ENCODE measurements at places on chromosomes 12 and 14. TPM values are rescaled to one million over a fixed set of nuclear protein-coding genes. Genes with fewer than 3 reads are reported as not detected.

DNA sequence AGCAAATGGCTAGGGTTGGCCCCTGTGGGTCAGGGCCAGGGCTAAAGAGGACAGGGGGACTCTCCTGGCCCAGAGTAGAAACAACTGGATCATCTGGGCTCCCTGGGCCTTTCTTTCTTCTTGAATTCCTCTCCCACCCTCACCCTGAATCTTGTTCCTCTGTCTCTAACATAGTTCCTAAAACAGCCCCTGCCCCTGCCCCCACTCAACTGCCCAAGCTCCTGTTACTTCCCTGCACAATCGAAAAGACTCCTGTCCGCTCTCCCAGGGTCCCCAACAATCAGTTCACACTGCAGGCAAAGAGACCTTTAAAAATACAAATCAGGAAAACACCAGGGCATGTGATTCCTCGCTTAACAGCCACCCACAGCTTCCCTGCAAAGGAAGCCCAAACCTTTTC is 18.0 kb upstream of the ANKRD33 start:
- H3K4me3 ChIP-seq = no peak overlapping the region
- peaks cover 42% of the 10 kb centered on the region for H3K27me3 ChIP-seq
- H3K36me3 ChIP-seq = no peaks in the 10 kb centered on the region
- DNase-seq = peak; percentile 26

DNA sequence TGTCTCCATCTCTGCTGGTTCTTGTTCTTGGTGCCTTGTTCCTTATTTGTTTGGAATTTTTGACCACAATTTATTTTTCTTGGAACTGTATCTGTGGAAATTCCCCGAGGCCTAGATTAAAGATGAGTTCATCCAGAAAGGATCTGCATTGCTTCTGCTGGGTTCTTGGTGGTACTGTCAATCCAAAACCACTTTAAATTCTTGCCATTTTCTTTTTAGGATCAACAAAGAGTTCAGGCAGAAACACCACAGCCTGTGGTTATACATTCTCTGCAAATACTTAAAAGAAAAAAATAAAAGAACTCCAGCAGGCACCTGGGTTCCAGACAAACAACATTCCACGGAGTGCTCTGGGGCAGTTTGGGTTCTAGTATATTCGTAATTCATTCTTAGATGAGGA is 6.0 kb upstream of the VAMP1 start:
- no peaks in the 10 kb centered on the region for H3K27me3 ChIP-seq
- DNase-seq = no peak
- no peak overlapping the region for H3K4me3 ChIP-seq
- no peaks in the 10 kb centered on the region for H3K36me3 ChIP-seq
- H3K4me1 ChIP-seq = peaks cover 8% of the 10 kb centered on the region
- peak overlapping the region; percentile 24 for H3K27ac ChIP-seq

SDSL gene
- 10.7 TPM for total RNA-seq

CCDC60 gene
- not detected for total RNA-seq

DNA sequence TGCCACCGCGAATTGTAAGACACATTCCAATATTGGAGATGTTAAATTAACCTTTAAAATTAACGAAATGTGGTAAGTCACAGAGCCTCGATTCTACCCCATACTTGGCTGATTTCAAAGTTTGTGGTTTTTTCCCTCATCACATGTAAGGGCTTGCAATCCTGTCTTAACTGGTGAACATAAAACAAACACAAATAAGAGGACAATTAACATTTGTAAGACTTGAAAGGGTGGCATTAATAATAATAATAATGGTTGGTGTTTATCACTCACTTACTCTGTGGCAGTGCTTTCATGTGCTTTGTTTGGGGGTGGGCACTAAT is 26.6 kb downstream of the PPFIBP1 start:
- no peak for DNase-seq
- H3K4me1 ChIP-seq = peaks cover 40% of the 10 kb centered on the region
- peak overlapping the region; percentile 48 for H3K27ac ChIP-seq
- no peaks in the 10 kb centered on the region for H3K36me3 ChIP-seq

LHX5 gene
- total RNA-seq = not detected

GRCh38 chr12:85588221-85588620 is 248.0 kb downstream of the RASSF9 start:
- no peak overlapping the region for H3K4me3 ChIP-seq
- no peaks in the 10 kb centered on the region for H3K4me1 ChIP-seq
- no peaks in the 10 kb centered on the region for H3K36me3 ChIP-seq
- H3K27ac ChIP-seq = no peak overlapping the region

DNA sequence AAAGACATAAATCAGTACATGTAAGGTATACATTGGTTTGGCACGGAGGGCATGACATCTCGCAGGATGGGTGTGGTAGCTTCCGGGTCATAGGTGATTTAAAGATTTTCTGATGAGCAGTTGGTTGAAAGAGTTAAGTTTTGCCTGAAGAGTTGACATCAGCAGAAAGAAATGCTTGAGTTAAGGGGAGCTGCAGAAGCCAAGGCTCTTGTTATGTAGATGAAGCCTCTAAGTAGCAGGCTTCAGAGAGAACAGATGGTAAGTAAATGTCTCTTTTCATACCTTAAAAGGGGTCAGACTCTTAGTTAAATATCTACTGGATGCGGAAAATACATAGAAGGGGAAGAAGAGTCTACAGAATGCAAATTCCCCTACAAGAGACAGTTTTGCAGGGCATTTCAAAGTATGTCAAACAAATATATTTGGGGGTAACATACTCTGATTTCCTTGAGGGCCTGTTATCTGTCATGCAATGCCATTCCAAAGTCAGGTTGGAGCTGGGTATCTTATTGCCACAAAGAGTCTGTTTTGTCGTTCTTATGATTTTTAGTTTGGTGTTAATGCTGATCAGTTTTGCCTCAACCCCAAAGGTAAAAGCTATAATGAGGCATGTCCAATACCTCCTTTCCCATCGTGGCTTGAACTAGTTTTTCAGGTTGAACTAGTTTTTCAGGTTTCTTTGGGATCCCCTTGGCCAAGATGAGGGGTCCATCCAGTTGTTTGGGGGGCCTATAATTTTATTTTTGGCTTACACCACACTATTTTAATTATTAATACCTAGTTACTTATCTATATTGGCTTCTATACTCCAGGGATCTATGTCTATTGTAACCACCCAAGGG is 67.0 kb downstream of the PTHLH start:
- no peaks in the 10 kb centered on the region for H3K4me1 ChIP-seq
- no peak overlapping the region for H3K4me3 ChIP-seq
- no peaks in the 10 kb centered on the region for H3K36me3 ChIP-seq
- H3K27me3 ChIP-seq = no peaks in the 10 kb centered on the region
- DNase-seq = no peak

DNA sequence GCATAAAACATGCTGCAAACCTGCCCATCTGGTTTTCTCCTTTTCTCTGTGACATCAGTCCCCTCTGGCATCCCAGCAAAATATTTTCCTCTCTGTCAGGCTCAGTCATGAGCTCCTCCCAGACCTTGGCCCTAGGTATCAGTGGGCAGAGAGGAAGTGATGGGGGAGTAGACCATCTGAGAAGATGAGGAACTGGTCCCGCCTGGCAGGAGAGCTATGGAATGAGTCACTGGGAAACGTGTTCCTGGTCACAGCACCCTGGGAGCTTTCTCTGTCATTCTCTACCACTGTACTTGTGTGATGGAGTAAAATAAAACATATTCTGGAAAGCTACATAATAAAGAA is 5.0 kb upstream of the SRSF9 start:
- no peaks in the 10 kb centered on the region for H3K27me3 ChIP-seq
- DNase-seq = no peak
- H3K27ac ChIP-seq = no peak overlapping the region
- no peaks in the 10 kb centered on the region for H3K36me3 ChIP-seq

CCDC38 gene
- not detected for total RNA-seq

NOXRED1 gene
- 0.55 TPM for total RNA-seq

FMNL3 gene
- 40.3 TPM for total RNA-seq

DNA sequence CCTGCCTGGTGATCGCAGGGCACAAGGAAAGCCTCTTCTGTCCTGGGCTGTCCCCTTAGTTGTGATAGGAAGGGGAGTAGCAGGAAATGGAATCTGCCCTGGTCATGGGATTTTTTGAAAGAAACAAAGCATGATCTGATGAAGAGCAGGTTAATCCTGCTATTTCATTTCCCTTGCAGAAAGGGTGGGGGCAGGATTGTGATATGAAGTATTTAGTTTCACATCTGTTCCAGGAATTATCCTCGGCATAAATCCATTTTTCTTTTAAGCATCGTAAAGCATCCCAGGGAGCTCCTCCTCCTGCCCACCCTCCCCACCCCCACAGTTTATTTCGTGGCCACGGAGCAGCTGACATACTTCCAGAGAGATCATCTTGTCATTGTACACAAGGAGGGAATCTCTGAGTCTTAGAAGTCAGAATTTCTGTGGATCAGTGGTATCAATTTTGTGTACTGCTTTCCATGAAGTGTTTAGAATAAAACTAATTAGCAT is 53.1 kb downstream of the TGFB3 start:
- no peaks in the 10 kb centered on the region for H3K36me3 ChIP-seq
- no peaks in the 10 kb centered on the region for H3K4me1 ChIP-seq
- H3K27me3 ChIP-seq = no peaks in the 10 kb centered on the region
- DNase-seq = no peak
- no peak overlapping the region for H3K4me3 ChIP-seq

TAS2R8 gene
- total RNA-seq = not detected

KCNC2 gene
- total RNA-seq = not detected

DNA sequence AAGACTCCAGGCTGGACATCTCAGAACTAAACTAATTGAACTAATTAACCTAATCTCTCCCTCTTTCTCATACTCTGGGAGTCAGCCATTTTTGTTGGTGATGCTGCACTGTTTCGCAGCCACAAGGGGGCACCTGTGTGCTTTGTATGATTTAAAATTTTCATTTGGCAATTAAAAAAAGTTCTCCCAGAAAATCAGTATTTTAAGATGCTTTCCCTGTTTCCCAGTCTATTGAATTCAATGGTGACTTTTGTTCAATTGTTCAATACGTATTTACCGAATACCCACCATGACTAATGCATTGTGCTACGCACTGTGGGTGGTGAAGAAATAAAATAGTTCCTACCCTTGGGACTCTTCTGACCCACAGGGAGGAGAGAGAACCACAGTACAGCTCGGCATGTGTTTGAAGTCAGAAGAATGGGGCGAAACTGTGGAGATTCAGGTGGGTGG is 63.7 kb downstream of the ZNF664 start:
- H3K4me1 ChIP-seq = no peaks in the 10 kb centered on the region
- no peaks in the 10 kb centered on the region for H3K36me3 ChIP-seq
- H3K27ac ChIP-seq = no peak overlapping the region
- no peaks in the 10 kb centered on the region for H3K27me3 ChIP-seq
- DNase-seq = no peak

DNA sequence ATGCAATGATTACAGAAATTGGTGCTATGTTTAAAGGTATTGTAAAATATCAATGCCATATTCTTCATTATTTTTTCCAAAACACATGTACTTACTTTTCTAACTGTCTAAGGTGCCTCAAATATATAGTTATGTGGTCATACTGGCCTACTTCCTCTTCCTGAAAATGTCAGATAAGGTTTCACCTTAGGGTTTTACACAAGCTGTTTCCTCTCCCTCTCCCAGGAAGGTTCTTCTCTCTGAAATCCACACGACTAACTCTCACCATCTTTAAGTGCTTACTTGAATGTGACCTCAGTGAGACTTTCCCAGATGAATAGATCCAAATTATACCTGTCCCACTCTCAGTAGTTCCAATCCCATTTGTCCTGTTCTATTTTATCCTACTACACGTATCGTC is 11.6 kb upstream of the CLEC4D start:
- no peaks in the 10 kb centered on the region for H3K4me1 ChIP-seq
- H3K4me3 ChIP-seq = no peak overlapping the region
- no peak for DNase-seq
- H3K27ac ChIP-seq = no peak overlapping the region
- H3K36me3 ChIP-seq = no peaks in the 10 kb centered on the region
- peaks cover 7% of the 10 kb centered on the region for H3K27me3 ChIP-seq

Data from upper lobe of right lung (tissue), 1 donor.